Stimulated activated CD8-positive, alpha-beta memory T cell treated with anti-CD3 and anti-CD28 coated beads, Interleukin-7, amount 100 ng/mL, for 1 hour (primary cell): ENCODE measurements at places on chromosomes 7 and 10.

GRCh38 chr7:3649678-3650440 lies 348.8 kb downstream of the SDK1 start:
- no peak for DNase-seq

- no peak for DNase-seq
Observed at GRCh38 chr7:48312151-48312550, 140.9 kb downstream of the ABCA13 start.

DNA sequence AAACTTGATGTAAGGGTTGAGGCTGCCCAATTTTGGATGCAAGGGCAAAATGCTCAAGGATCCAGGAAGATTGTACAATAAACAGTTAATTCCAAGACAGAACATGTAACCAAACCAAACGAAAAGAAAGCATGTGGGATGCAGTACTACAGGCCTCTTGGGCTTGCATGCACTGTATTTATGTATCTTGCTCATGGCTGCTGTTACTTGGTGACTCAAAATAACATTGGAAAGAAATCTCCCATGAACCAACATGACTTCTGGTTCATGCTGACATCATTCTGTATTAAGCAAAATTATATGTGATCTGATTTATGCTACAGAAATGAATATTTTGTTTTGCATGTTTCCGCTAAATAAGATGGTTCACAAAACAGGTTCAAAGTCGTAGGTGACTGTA lies 65.9 kb upstream of the FZD1 start:
- no peak for DNase-seq

GRCh38 chr10:69064762-69065328 lies 23.1 kb upstream of the SRGN start:
- no peak for DNase-seq

- no peak for DNase-seq
Observed at GRCh38 chr7:28328822-28329660, 83.3 kb upstream of the CREB5 start.

GRCh38 chr10:31133792-31134310 lies 102.2 kb upstream of the ZNF438 start:
- DNase-seq: peak; percentile 40

DNA sequence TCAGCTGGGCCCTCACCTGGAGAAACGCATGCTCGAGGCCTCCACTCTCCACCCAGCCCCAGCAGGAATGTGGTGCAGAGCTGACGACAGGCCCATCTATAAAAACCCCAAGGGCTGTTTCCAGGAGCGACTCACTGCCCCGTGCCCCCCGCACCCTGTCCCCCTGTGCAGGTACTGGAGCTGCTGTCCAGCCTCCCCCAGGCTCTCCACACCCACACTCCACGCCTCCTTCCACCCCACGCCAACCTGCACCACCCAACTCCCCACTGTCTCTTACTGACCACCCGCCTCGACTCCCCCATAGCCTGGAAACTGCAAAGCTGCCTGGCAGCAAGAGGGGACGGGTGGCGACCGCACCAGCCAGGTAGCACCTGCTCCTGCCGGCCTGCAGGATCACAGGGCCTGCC lies 43.3 kb downstream of the DIP2C start:
- no peak for DNase-seq

DNA sequence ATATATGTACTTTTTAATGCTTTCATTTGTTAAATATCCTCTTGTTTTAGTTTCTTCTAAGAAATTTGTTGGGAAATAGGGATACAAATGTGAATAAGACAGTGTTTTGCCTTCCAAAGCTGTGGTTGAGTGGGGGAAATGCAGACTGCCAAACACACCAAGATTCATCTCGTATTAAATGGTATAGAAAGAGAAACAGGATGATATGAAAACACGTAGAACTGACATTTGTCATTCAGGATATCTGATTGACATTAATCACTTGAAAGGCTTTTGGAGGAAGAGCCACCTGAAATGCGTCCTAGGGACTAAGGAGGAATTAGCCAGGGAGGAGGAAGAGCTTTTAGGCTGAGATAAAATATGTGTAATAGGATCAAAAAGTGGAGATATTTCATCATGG lies 287.4 kb upstream of the SEMA3C start:
- no peak for DNase-seq

DNA sequence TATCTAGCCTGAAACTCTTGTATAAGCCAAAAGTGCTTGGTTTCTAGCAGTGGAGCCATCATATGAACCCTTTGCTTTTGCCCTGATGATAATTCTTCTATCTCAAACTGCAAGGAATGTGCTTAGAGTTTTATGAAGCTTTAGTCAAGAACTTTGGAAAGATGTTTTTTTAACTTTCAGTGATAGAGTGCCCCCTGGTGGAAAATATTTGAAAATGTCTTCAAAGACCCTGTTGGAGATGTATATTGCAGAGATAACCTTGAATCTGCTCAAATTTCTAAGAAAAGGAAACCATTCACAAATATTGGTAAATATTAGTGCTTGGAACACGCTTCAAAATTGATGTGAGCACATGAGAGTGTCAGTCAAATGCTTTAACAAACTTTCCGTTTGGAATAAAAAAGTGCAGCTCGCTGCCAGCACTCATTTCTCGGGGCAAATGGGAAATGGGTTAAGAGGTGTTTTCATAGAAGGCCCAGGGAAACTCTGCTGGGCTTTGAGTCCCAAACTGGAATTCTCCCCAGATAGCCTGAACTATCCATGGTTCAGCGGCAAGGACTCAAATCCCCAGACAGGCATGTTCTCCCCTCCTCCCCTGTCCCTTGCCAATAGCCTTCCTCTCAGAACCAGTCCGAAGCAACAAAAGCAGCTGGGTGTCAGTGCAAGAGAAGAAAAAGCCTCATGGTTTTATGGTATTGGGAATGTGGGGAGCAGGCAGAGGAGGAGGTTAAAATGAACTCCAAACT lies 129.3 kb downstream of the MYOF start:
- no peak for DNase-seq

DNA sequence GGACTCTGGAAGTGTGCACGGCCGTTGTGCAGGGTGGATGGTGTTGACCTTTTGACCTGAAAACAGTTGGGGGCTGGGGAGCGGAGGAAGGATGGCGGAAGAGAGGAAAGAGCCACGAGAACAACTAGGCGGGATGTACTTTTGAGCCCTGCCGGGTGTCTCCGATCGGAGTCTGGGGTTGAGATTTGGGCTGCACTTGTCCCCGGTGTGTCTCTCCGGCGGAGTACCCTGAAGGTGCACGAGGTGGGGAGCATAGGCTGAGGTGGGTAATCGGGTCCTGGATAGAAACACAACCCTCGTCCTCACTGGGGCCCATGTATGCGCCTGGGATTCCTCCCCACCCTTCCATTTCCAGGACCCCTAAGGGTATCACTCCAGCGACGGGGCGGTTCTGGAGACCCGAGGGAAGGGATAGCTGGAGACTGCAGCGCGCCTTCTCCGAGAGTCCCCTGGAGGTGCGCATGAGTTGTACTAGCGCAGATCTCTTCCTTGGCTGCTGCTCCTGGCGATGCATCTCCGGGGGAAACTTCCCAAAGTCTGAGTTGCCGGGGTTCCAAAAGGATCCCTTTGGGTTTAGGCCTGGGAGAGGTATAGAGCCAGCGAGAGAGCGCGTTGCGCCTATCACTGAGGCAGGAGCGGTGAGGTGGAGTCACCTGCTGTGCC lies 4.6 kb upstream of the HMX2 start:
- no peak for DNase-seq

- DNase-seq: no peak
Observed at GRCh38 chr10:23742368-23742767, 303.5 kb downstream of the OTUD1 start.

- no peak for DNase-seq
Observed at GRCh38 chr7:144735505-144736276, 100.2 kb downstream of the TPK1 start.

GRCh38 chr10:48439581-48440041 lies 133.1 kb downstream of the MAPK8 start:
- no peak for DNase-seq

- DNase-seq: no peak
Observed at GRCh38 chr7:17855202-17855601, 85.1 kb downstream of the SNX13 start.

DNA sequence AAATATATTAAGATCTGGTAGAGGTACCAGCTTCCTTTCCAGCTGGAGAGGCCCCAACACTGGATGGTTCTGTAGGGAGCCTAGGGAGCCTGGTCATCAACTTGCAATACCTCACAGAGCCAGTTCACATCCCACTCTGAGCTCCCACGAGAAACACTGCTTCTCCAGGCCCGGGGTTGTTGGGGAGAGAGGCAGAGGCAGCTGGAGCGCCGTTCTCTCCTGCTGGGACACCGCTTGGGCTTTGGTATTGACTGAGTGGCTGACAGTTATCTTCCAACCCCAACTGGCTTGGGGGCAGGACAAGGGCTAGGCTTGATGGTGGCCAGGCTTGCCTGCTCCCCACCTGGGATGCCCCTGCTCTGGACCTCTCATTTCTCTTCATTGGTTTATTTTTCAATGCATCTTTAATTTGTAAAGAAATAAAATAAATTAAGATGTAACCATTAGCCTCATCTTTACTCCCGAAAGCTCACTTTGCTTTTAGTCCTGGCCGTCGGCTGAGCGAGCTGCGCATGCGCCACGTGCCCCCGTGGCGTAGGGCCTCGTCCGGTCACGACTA lies 10.0 kb upstream of the CHCHD1 start:
- DNase-seq: peak; percentile 50

GRCh38 chr10:58358947-58359346 lies 24.1 kb downstream of the UBE2D1 start:
- DNase-seq: no peak

GRCh38 chr7:29848941-29849340 lies 42.6 kb downstream of the WIPF3 start:
- no peak for DNase-seq

GRCh38 chr10:50740293-50740648 lies 535 bp downstream of the ASAH2B start:
- no peak for DNase-seq

DNA sequence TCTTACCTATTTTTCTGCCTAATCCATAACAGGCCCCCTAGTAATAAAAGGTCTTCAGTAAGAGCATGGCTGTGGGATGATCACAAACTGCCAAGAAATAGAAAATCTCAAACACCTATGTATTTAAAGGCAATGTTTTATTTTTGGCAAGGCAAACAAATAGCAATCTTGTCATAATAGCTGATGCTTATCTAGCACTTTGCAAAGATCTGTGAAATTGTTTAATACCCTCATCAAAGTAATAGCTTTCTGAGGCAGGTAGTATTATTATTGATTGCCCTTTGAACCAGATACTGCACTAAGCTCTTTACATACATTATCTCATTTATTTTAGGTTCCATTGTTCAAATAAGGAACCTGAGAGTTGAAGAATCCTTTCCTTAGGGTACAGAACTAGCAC lies 1.6 kb upstream of the CADPS2 start:
- no peak for DNase-seq

GRCh38 chr10:117929327-117930067 lies 117.2 kb downstream of the RAB11FIP2 start:
- no peak for DNase-seq

- no peak for DNase-seq
Observed at GRCh38 chr10:82377608-82378007, 502.6 kb downstream of the NRG3 start.

DNA sequence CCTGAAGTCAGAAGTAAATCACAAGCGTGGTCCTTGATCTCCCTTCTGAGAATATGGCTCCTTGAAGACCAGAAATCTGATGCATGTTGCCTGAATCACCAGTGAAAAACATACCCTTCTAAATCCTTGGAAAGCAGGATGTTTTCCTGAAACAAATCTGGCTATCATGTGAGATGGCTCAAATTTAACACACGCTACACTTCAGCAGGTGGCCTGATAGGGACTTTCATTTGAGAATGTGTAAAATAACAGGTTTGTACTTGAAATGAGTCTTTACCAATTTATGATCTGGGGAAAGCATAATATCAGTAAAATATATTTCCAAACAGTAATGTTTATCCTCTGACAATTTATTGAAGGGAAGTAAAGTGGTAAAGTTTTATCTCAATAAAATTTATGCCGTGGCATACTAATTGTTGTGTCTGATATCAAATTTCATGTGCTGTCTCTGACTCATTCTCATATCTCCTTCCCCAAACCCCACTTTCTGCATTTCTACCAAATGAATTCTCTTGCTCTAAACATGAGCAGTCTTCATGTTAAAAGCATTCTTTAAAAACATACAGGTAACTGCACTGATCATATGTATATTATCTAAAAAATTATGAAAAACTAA lies 17.4 kb downstream of the CYP3A4 start:
- no peak for DNase-seq

DNA sequence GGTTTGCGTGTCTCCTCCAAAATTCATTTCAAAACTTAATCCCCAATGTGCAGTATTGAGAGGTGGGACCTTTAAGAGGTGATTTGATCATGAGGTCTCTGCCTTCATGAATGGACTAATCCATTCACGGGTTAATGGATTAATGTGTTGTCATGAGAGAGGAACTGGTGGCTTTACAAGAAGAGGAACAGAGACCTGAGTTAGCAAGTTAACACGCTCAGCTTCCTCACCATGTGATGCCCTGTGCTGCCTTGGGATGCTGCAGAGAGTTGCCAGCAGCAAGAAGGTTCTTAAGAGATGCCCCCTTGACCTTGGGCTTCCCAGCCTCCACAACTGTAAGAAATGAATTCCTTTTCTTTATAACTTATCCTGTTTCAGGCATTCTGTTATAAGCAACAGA lies 3.7 kb upstream of the TCTN3 start:
- DNase-seq: no peak

DNA sequence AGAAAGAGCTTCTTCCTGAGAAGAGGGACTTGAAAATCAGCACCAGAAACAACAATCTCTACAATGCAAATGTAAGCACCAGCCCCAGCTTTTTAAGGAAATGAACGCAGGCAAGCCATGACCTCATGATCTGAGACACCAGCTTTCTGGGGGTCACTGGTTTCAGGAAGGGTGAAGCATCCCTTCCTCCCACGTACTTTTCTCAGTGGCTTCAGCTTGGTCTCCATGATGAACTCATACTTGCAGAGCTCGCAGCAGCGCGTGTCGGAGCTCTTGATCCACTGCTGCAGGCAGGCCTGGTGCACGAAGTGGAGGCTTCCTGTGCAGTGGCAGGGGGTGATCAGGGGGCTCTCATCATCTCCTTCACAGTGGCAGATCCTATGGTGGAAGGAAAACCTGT lies 87.0 kb downstream of the ALOX5 start:
- DNase-seq: no peak

GRCh38 chr7:2241580-2242540 lies at the start of the genes MRM2 and NUDT1:
MRM2 (minus strand) TSS chr7:2242205; CDS start chr7:2242169, 36 bp downstream.
NUDT1 (plus strand) TSS chr7:2242226; CDS start chr7:2244575, 2,349 bp downstream.
- peak; percentile 49 for DNase-seq

- no peak for DNase-seq
Observed at GRCh38 chr10:33632432-33632831, 298.0 kb upstream of the NRP1 start.

DNA sequence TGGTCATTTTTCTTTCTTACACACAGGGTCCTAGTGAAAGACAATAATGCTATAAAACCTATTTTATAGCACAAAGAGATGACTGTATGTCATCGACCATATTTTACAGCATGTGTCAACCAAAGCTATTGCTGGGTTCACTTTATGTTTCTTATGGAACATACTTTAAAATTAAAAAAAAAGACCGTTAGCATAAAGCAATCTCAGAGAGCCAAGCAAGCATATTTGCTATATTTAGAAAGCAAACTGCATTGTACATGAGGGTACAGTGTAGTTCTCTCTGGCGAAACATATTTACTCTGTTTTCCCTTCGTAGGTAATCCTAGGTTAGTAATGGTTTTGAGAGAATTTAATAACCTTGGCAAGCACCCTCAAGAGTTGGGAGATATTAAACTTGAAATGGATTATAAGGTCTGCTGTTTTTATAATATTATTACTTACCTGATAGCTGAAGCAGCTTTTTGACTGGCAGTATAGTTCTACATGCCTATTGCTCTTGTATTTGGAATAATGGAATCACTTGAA lies 244.2 kb upstream of the POM121L12 start:
- DNase-seq: no peak
